Activated naive CD4-positive, alpha-beta T cell (primary cell): ENCODE measurements at places on chromosomes 5 and 9.

DNA sequence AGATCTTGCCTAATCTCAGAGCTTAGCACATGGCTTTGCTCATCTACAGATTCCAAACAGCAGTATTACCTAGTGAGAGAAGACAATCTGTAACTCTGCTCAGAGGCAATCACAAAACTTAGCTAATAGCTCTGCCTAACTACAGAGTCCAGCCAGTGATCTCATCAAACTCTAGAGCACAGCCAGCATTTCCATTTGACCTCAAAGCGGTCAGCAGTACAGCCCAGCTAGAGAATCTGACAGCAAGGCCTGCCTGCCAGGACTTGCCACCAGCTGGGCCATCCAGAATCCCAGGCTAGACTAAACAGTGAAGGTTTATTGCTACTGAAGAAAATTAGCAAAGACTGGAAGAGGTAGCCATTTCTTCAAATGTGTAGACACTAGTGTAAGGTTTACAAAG lies 217.9 kb upstream of the VLDLR start:
- DNase-seq, result no peak

GRCh38 chr5:178347956-178348355 lies 115.4 kb upstream of the PHYKPL start:
- DNase-seq, result no peak

- no peak for DNase-seq
Measured at GRCh38 chr5:125125031-125125823, 378.8 kb upstream of the ZNF608 start.

DNA sequence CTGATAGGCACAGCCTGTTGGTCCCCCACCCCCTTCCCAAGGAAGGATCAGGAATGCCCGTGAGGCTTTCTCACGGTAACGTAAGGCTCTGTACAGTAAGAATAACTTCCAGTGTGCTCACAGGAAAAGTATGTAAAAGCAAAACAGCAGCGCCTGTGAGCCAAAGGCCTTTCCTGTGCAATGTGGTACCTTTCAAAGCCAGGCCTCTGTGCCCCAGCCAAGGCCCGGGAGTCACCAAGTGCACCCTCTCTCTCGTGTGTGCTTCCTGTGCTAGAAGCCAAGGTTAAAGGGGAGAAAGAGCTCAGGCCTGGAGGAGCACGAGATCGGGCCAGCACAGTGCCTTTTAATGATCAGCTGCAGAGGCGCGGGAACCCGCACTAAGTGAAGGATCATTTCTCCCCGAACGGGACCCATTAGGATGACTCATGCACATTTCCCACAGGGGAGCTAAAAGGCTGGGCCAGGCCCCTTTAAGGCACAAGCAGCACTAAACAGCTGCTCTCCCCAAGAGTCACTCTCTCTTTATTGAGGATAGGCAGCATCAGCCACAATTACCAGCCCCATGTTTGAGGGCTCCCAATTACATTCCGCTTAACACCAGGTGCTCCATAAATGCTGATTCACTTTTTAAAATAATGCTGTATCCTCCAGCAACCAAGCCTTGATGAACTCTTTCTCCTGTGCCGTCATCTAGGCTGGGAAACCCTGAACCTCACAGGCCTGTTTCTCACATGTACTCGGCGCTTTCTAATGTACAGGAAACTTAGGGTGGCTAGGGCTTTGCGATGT lies 42.8 kb downstream of the SHB start:
- no peak for DNase-seq
